ENCODE measurements at places on chromosomes 4 and X. TPM values are rescaled to one million over a fixed set of nuclear protein-coding genes. Genes with fewer than 3 reads are reported as not detected.
A peak's percentile ranks its signal among the peaks of the same experiment; 100 is the strongest.

SERPINA7 gene
- 47.5 TPM for polyA plus RNA-seq

CFAP99 gene
- not detected for polyA plus RNA-seq

NMU gene
- polyA plus RNA-seq: 2.0 TPM

PABPC5 gene
- polyA plus RNA-seq: 2.8 TPM

ADRA2C gene
- 11.0 TPM for polyA plus RNA-seq

VCX3B gene
- not detected for polyA plus RNA-seq

RASGEF1B gene
- polyA plus RNA-seq: 26.6 TPM

- H3K4me1 ChIP-seq: no peaks in the 10 kb centered on the region
- no peaks in the 10 kb centered on the region for H3K27me3 ChIP-seq
- H3K27ac ChIP-seq: no peak overlapping the region
- no peak for DNase-seq
- H3K36me3 ChIP-seq: no peaks in the 10 kb centered on the region
These were observed 40.9 kb upstream of the CPLX1 start for GRCh38 chr4:866761-867390.

GRCh38 chr4:111537871-111538270, 607.4 kb upstream of the FAM241A start:
- no peak overlapping the region for H3K4me3 ChIP-seq
- no peaks in the 10 kb centered on the region for H3K36me3 ChIP-seq
- no peaks in the 10 kb centered on the region for H3K27me3 ChIP-seq
- no peak for DNase-seq

DNA sequence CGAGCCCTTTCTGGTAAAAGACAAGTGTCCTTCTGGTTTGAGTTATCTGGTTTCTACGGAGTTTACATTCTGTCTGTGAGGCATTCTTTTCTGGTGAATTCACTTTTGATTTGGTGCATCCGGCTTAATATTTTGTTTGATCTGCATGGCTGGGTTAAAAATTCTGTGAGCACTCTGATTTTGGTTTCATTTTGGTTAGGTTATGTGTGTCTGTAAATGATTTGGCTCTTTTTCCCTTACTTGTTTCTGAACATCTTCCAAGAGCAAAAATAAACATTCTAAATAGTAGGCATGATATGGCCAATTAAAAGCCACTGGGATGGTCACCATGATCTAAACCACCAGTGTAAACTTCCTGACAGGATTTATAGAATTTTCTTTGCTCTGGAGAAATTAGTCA, 85.7 kb upstream of the PTPN13 start:
- no peak for DNase-seq
- no peaks in the 10 kb centered on the region for H3K27me3 ChIP-seq
- no peaks in the 10 kb centered on the region for H3K36me3 ChIP-seq
- no peaks in the 10 kb centered on the region for H3K4me1 ChIP-seq
- no peak overlapping the region for H3K4me3 ChIP-seq

- DNase-seq: no peak
- H3K27me3 ChIP-seq: peaks cover 25% of the 10 kb centered on the region
- peaks cover 3% of the 10 kb centered on the region for H3K4me1 ChIP-seq
These were observed 45.9 kb downstream of the FGFRL1 start for GRCh38 chr4:1057403-1057745.

- H3K4me1 ChIP-seq: no peaks in the 10 kb centered on the region
- peaks cover 3% of the 10 kb centered on the region for H3K27me3 ChIP-seq
- no peak overlapping the region for H3K27ac ChIP-seq
- H3K4me3 ChIP-seq: no peak overlapping the region
These were observed 127.3 kb downstream of the MAD2L1 start for GRCh38 chr4:119939071-119939995.

- DNase-seq: no peak
- no peaks in the 10 kb centered on the region for H3K36me3 ChIP-seq
- H3K4me3 ChIP-seq: no peak overlapping the region
These were observed 62.6 kb downstream of the CHIC2 start for GRCh38 chr4:54001668-54002365.

DNA sequence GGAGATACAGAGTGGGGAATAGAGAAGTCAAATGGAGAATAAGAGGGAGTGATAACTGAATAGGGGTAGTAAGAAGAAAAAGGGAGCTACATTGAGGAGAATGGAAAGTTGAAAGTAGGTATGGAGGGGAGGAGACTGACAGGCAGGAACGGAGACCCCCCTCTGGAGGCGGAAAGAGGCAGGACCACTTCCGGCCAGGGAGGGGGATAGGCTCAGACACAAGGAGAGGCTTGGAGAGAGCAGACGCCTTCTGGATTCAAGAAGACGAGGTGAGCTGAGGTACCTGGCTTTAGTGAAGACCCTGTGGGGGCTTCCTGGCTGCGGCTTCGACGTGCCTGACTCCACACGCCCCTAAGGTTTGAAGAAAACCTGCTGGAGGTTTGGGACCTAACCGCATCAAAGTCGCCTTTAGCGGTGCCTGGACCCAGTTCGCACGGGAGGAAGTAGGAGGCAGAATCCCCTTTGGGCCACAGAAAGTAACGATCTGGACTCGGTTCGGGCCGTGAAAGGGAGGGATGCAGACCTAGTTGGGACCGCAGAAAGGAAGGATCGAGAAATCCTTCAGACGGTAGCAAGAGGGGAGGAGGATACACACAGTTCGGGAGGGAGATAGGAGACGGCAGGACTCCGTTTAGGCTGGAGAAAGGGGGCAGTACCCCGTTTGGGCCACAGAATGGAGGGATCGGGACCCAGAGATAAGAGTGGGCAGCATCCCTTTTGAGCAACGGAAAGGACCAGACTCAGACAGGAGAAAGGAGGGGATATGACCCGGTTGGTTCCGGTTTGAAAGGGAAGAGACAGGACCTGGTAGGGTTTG, at the start of gene TRO:
Gene TRO, plus strand, starts transcription at position 215 of the 817 bp plus-strand sequence. CDS start 1,423 bp downstream, outside the sequence.
- H3K27me3 ChIP-seq: no peaks in the 10 kb centered on the region
- H3K4me1 ChIP-seq: no peaks in the 10 kb centered on the region
- peak within 1 kb of the TSS; percentile 83 for H3K27ac ChIP-seq
- DNase-seq: peak; percentile 56

GRCh38 chr4:120009731-120010130, 56.9 kb downstream of the MAD2L1 start:
- DNase-seq: peak; percentile 15
- no peaks in the 10 kb centered on the region for H3K27me3 ChIP-seq
- H3K4me3 ChIP-seq: no peak overlapping the region
- peaks cover 6% of the 10 kb centered on the region for H3K4me1 ChIP-seq

DNA sequence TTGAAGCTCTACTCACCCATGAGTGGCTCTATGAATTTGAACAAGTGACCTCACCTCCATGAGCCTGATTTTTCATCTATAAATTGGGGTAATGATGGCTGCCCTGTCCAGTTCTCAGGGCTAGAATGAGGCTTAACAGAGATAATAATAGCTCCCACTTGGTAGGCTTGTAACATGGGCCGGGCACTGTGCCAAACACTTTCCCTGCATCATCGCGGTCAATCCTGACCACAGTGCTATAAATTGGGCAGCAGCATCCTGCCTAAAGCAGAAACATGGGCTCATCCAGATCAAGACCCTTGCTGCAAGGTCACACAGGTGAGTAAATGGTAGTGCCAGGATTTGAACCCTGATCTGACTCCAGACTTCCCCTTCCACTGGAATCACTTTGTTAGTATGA, 12.8 kb downstream of the APLN start:
- no peaks in the 10 kb centered on the region for H3K27me3 ChIP-seq
- no peaks in the 10 kb centered on the region for H3K4me1 ChIP-seq
- no peak for DNase-seq
- no peak overlapping the region for H3K27ac ChIP-seq
- no peak overlapping the region for H3K4me3 ChIP-seq

DNA sequence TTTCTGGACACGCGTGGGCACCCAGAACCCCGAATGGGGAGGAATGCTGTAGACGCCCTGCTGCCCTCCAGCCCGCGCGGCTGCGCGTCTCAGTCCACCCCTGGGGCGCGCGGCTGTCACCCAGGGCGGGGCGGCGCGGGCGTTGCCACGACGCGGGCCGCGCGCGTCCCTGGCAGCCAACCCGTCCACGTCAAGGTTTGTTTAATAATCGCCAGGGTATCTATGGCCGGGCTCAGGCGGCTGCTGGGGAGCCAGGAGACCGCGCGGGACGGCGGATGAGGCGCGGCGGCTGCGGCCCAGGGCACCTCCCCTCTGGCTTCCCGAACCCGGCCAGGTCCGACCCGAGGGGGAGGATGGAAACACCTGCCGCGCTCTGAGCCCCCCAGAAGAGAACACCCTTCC, at the start of gene SPATA18:
Gene SPATA18, plus strand, starts transcription at position 92 of the 402 bp plus-strand sequence. CDS start 401 bp downstream, outside the sequence.
- H3K36me3 ChIP-seq: no peaks in the 10 kb centered on the region
- peak within 1 kb of the TSS; percentile 81 for H3K27ac ChIP-seq
- peaks cover 7% of the 10 kb centered on the region for H3K4me1 ChIP-seq
- H3K4me3 ChIP-seq: peak within 1 kb of the TSS; percentile 86
- peak; percentile 71 for DNase-seq

GRCh38 chr4:163534056-163534455, 39.6 kb downstream of the TMA16 start:
- no peak overlapping the region for H3K27ac ChIP-seq
- H3K4me1 ChIP-seq: no peaks in the 10 kb centered on the region
- DNase-seq: no peak
- H3K36me3 ChIP-seq: no peaks in the 10 kb centered on the region
- no peaks in the 10 kb centered on the region for H3K27me3 ChIP-seq
